GM03348 (cell line): ENCODE measurements at places on chromosomes 3 and 15.

- no peak for DNase-seq
Measured at GRCh38 chr3:149632225-149632624, 25.6 kb downstream of the WWTR1 start.

- peak; percentile 66 for DNase-seq
Measured at GRCh38 chr3:101635954-101636798, 40.8 kb downstream of the ZBTB11 start.

DNA sequence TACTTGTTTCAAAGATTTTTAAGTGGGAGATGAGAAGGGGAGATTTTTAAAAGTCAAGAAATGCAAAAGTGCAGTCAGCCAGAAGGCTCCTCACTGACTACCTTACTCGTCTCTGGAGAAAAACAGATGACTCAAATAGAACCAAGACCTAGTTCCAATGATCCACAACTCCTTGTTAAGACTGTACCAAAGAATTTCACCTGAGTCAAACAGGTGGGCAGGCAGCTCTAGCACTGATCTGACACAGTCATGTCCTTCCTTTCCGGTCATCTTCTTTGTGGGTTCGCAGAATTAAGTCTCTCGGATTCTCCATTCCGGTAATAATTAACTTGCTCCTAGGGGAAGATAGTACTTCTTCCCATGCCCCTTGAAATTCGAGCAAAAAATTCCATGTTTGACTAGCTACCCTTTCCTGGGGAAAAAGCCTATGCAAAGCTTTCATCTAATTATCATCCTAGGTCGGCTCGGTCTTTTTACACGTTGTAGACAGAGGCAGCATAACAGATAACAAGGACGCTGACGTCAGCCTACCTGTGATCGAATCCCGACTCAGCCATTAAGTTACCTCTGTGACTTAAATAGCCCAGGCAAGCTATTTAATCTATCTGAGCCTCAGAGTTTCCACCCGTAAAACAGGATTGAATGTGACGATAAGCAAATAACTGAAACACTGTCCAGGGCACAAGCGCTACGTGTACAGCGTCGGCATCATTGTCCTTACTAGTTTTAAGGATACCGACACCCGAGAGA lies 758 bp downstream of the SELENOK start:
- no peak for DNase-seq

DNA sequence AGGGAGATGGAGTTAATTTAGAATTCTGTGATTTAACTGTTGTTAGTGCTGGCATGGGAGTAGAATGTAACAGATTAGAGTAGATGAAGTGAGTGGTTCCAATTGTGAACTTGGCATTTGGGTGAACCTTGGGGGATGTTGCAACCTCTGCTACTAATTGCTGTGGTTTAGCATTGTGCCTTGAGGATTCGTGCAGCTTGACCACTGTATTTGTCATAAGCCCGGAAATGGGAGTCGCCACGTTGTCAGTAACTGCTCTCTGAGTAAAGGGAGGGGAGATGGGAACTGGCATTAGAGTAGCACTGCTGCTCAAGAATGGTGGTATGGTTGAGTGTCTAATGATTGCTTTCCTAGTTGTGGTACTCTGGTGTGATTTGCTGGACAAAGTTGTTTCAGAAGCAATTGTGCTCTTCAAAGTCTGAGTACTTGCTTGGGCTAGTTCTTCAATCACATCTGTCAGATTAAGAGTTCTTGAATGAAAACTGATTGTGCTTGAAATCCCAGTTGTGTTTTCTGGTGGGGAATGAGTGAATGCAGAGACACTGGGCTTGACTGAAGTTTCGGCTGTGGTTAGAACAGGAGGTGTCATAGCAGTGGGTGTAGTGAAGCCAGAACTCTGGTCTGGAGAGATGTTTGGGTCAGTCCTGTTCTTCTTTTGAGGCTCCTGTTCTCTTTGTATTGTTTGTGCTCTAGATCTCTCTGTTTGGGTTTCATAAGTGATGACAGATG lies 15.4 kb downstream of the IGSF10 start:
- DNase-seq: peak; percentile 84

DNA sequence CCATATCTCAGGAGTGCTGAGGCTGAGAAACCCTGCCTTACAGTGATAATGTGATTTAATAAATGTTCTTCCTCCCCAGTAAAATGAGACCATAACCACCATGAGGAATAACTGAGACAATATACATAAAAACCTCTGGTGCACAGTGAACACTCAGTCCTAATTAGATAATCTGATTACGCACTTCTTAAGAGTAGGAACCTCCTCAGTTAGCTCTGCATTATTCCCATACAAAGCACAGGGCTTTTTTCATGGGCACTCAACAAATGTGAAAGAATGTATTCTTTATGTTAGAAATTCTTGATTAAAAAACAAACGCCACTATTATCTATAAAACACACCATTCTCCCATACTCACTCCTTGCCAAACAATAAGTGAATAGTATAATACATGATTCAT lies 97.0 kb downstream of the TNIK start:
- no peak for DNase-seq

- DNase-seq: no peak
Measured at GRCh38 chr3:186847437-186847836, 4.9 kb downstream of the ADIPOQ start.

DNA sequence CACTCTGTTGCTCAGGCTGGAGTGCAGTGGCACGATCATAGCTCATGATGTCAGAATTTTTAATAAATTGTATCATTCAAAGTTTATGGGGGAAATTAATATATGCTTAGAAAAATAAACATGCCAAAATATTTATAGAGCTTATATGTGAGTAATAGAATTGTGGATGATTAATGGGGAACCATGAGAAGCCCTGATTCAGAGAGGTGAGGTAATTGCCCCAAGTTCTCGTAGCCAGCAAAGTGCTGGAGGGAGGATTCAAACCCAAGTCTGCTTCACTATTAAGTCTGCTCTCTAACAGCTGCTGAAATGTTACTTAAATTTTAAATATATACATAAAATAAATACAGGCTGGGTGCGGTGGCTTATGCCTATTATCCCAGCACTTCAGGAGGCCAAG lies 26.2 kb upstream of the IGF2BP2 start:
- DNase-seq: no peak

DNA sequence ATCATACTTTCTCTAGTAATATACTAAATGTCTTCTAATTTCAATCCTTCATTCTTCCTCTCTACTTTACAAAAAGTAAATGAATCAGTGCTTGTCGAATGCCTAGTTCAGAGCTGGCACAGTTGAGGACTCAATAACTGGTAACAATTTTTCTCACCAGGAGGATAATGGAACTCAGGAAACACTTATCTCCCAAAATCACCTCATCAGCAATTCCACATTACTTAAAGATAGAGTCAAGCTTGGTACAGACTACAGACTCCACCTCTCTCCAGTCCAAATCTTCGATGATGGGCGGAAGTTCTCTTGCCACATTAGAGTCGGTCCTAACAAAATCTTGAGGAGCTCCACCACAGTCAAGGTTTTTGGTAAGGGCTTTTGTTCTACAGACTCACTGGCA lies 16.3 kb downstream of the ZBED2 start:
- DNase-seq: no peak

GRCh38 chr3:143895805-143896204 lies 47.5 kb upstream of the SLC9A9 start:
- peak; percentile 36 for DNase-seq

- no peak for DNase-seq
Measured at GRCh38 chr3:111781561-111782446, 77.3 kb upstream of the PHLDB2 start.

DNA sequence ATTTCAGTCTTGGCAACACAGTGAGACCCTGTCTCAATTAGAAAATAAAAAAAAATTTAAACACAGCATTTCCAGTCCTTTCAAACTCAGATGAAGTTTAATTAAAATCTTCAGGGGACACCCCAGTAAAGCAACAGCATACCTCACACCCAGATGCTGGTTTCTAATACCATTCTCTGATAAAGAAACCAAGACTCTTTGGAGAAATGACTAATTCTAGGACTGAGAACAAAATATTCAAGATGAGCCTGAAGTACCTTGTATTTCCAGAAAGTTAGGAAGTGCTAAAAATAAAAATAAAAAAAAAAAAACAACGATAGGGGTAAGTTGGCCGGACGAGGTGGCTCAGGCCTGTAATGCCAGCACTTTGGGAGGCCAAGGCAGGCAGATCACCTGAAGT lies 14.0 kb upstream of the MAP4 start:
- no peak for DNase-seq

GRCh38 chr3:2774481-2775249 lies 335.5 kb downstream of the IL5RA start:
- DNase-seq: no peak

- DNase-seq: no peak
Measured at GRCh38 chr3:136021803-136022202, 56.3 kb downstream of the PPP2R3A start.

DNA sequence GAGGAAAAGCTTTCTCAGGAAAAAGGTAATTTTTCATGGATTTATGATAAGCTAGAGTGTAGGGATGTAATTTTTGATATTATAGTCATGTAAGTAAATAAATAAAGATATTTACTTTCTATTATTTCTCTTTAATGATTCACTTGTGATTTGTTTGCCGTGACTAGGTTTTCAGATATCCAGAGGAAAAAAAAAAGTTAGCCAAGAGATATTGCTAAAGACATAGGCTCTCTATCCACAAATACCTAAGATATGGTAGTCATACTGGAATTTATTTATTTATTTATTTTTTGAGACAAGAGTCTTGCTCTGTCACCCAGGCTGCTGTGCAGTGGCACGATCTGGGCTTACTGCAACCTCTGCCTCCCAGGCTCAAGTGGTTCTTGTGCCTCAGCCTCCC lies 59.9 kb downstream of the AP4E1 start:
- DNase-seq: no peak
